8988T (cell line): ENCODE measurements at places on chromosomes 13 and 19.

GRCh38 chr13:32315238-32316027 lies at the start of the genes BRCA2 and ZAR1L:
BRCA2 (plus strand) TSS chr13:32315508; CDS start chr13:32316461, 953 bp downstream.
ZAR1L (minus strand) TSS chr13:32315363; CDS start chr13:32311925, 3,438 bp downstream.
- DNase-seq: peak; percentile 37

DNA sequence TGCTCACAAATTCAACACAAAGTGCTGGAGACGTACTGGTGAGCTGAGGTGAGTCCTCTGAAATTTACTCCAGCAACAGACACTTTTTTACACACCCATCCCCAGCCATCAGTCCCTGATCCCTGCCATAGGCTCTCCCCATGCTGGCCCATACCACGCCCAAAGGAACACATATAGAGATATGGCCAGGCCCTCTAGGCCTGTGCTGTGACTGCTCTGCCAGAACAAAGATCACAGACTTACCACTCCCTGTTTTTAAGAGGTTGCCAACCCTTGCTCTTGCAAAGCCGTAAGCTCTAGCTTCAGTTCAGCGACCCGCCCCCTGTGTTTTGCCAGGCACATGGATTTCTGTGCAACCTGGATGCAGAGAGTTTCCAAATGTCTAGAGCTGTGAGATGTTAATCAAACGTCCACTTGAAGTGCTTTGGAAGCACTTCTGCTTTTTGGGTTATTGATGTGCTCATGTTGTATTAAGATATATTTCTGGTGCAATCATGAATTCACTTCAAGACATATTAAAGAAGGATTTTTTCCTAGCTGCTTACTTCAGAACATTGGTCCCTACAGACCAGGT lies 59.7 kb downstream of the DLEU7 start:
- no peak for DNase-seq

- no peak for DNase-seq
Observed at GRCh38 chr19:52664461-52664860, 26.3 kb upstream of the ZNF83 start.

DNA sequence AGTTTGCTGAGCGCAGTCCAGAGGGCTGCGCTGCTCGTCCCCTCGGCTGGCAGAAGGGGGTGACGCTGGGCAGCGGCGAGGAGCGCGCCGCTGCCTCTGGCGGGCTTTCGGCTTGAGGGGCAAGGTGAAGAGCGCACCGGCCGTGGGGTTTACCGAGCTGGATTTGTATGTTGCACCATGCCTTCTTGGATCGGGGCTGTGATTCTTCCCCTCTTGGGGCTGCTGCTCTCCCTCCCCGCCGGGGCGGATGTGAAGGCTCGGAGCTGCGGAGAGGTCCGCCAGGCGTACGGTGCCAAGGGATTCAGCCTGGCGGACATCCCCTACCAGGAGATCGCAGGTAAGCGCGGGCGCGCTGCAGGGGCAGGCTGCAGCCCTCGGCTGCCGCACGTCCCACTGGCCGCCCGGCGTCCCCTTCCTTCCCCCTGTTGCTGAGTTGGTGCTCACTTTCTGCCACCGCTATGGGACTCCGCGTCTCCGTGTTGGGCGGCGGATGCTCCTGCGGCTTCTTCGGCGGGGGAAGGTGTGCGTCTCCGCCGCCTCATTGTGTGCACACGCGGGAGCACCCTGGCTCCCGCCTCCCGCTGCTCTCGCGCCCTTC lies 772 bp downstream of the GPC6 start:
- DNase-seq: no peak

DNA sequence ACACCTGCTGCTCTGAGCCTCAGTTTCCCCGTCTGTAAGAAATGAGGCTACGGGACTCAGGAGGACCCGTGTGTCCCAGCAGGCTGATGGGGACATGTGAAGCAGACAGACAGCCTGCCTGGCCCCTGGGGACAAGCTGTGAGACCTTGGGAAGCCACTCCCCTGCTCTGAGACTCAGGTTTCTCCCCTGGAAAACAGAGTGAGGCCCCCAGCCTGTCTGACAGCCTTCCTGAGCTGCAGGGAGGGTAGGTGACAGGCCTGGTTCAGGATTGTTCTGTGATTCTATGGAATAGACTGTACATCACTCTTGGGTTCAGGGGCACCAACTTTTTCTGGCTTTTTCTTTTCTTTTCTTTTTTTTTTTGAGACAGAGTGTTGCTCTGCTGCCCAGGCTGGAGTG lies 2.9 kb upstream of the NTF4 start:
- no peak for DNase-seq

GRCh38 chr19:17772172-17772571 lies 20.9 kb downstream of the FCHO1 start:
- DNase-seq: no peak

DNA sequence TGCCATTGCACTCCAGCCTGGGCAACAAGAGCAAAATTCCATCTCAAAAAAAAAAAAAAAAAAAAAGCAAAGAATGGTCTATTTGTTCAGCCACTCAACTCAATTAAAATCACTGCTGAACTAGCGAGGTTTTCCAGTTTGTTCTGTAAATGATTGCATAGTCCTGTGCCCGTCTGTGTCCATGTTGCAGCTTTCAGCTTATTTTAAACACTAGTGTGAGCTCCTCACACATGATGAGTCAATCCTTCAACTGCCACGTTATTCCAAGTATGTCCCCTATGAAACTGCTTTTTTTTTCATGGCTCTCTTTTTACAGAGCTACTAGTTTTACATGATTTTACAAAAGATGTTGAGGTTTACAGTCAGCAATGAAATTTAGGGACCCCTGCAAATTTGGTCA lies 12.2 kb downstream of the SUGP2 start:
- no peak for DNase-seq

- no peak for DNase-seq
Observed at GRCh38 chr13:39347926-39348901, 254.8 kb downstream of the LHFPL6 start.

DNA sequence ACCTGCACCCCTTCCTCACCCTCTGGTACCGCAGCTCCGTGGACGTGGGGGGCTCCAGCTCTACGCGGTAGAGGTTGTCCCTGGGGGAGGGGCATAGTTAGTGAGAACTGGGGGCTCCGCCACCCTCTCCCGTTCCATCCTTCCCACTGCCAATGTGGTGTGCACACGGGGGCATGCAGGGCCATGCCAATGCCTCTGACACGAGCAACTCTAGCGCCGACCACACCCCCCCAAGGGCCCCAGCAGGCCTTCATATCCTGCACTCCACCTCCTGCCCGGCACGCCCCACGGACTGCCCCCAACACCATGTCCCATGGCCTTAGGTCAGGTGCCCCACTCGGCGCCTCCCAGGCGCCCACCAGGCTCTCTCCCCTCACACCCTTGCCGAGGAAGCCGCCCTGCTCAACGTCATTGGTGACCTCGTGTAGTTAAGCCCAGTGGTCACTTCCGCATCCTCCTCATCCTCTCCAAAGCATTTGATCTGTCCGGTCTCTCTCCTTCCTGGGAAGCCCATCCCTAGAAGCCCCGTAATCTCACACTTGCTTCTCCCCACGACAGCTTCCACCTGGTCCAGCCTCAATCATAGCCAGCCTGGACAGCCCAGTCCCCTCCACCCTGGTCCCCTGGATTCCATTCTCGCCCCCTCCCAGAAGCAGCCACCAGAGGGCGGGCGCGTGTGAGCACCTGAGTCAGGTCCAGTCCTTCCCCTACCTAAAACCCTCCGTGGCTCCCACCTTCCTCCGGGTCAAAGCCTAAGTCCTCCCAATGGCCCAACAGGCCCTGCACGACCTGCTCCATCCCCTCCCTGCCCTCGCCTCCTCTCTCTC lies 2.1 kb downstream of the SEMA6B start:
- DNase-seq: no peak

- DNase-seq: no peak
Observed at GRCh38 chr13:109720758-109721184, 65.6 kb downstream of the IRS2 start.

DNA sequence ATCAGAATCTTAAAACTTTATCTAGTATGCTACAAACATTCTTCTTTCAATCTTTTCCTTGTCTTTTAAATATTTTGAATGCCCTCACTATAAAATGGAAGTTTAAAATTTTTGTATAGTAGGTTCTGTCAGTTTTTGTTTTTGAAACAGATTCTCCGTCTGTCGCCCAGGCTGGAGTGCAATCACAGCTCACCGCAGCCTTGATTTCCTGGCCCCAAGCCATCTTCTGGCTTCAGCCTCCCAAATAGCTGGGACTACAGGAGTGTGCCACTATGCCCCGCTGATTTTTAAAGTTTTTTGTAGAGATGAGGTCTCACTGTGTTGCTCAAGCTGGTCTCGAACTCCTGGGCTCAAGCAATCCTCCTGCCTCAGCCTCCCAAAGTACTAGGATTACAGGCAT lies 20.7 kb downstream of the PHF11 start:
- no peak for DNase-seq

- no peak for DNase-seq
Observed at GRCh38 chr13:54029226-54029625, 1000.6 kb downstream of the OLFM4 start.

DNA sequence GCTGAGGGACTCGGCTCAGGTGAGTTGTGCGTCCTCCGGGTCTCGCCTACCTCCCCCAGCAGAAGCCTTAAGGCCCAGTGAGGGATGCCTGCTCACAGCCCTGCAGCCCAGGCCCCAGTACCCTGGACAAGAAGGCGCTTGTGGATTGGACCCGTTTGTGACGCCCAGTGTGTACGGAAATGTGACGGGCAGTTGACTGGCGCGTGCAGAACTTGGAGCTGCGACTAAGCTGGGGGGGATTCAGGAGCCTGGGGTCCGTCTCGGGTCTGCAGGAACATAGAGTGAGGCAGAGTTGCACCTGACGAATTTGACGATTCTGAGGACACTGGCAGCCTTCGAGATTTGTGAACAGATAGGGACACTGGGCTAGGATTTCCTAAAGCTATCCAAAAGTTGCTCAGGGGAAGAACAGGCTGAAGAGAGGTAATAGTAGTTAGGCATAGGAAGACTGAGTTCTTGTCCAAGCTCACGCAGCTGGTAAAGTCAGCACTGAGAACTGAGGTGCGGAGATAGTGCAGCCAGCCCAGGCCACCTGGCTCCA lies 519 bp downstream of the ZNF551 start:
- DNase-seq: no peak

GRCh38 chr13:31310786-31311185 lies 111.0 kb downstream of the B3GLCT start:
- no peak for DNase-seq

DNA sequence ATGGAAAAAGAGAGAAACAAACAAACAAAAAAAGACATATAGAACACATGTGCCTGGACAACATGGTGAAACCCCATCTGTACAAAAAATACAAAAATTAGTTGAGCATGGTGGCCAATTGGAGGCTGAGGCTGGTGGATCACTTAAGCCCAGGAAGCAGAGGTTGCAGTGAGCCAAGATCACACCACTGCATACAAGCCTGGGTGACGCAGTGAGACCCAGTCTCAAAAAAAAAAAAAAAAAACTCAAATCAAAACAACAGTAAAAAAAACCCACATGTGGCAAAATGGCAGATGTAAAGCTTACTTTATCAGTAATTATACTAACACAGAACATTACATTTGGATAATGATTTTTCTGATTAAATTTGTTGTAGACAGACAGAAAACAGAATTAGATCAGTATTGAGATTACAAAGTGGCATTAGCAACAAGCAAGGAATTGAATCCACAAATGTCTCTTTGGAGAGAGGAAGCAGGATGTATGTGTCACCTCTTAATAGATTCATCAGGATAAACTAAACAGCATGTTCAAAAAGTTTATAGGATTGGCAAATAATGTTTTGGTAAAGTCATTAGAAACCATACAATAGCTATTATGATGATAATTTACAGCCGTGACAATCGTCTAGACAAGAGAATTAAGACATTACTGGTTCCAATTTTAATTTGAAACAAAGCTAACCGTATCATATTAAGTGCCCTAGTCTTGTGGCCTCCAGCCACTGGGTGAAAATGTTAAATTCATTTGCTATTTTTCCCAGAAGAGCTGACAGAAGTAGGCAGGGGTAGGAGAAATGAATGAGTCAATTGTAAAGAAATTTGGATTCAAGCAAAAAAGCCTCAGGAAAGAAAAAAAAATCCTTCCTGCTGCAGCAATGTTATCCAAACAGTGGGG lies 206.0 kb downstream of the FGF14 start:
- DNase-seq: no peak

- DNase-seq: no peak
Observed at GRCh38 chr19:51082611-51083010, at the start of gene KLK14. KLK14 (minus strand) TSS chr19:51082887; CDS start chr19:51082614, 273 bp downstream.

GRCh38 chr19:29564574-29565005 lies 38.8 kb downstream of the VSTM2B start:
- no peak for DNase-seq

DNA sequence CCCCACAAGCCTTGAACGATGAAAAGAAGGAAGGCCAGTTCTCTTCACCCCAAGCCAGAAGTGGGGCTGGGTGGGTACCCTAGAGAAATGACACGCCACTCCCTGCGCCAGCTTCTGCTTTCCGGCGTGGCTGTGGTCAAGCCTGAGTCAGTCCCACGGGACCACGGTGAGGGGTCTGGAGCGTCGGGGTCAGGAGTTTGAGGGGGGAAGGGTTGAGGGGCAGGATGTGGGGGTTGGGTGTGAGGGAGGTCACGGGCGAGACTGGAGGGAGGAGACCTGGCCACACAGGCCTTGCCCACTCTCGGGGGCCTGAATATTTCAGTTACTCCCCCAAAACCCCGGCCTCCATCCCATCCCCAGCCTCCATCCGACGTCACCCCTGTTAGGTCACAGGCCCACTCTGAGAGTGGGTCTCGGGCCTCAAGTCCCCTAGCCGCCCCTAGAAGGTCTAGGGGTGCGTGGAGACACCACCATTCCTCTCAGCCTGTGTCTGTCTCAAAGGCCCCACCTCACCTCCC lies 500 bp upstream of the IFI30 start:
- no peak for DNase-seq
